ENCODE measurements at places on chromosomes 5 and 9.

DNA sequence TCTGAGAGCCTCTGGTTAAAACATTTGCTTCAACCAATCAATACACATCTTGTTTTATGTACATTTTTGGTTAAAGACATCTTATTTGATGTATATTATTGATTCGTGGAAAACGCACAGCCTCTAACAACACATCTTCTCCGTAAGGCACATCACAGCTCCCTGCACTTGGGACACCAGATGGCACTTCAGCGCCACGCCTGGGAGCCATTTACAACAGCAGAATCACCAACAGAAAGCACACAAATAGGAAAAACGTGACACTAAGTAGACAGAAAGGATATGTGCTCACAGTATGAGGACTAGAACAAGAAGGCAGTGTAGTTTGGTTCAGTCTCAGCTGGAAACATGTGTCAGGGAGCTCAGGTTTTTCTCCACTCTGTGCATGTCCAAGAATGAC lies 199.7 kb downstream of the ROR2 start:
- no peak for DNase-seq

DNA sequence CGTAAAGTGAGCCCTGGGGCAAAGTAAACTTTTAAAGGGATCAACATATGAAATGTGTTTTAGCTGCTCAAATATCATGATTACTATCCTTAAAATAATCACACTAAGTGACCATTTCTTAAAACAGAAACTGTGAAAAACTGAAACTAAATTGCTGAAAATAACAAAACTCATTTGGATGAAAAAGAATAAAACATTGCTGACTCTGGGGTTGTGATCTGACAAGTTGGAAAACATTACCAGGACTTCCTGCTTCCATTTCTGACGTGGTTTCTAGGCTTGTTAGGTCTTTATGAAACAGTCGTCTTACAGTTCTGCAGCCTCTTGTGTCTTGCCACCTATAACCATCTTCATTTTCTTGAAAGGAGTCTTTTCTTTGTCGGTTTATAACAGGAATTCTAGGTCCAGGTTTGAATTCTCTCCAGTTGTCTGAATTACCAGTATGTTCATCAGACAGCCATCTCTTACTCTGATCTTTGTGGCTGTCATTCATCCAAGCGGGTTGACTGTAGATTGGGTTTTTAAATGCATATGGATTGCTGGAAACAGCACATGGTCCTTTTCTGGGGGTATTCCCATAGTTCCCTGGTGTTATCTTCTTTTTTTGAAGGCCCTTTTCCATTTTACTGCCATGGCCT lies 1.7 kb downstream of the TUT7 start:
- no peak for DNase-seq

DNA sequence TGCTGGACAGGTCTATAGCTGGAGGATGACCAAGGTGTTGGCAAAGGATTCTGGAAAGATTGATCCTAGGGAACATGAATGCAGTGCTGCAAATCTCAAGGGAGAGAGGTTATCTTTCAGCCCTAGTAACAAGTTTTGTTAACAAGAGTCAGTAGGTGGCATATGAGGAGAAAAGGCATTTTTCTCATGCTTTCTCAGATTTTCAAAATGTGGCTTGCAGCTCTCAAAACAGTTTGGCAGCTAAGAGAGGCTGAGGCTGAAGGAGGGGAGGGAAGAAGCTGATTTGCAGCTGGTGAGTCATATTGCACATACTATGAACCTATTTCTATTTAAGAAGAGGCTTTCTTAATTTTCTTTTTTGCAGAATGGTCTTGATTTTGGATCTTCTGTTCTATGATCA lies 64.3 kb upstream of the PCA3 start:
- no peak for DNase-seq

GRCh38 chr9:86668488-86668887 lies 278.8 kb downstream of the GAS1 start:
- no peak for DNase-seq

Measured in stimulated activated CD4-positive, alpha-beta T cell treated with anti-CD3 and anti-CD28 coated beads, TNF-alpha, amount 100 ng/mL, for 24 hours (primary cell).